ENCODE measurements at places on chromosomes 7 and 10.

DNA sequence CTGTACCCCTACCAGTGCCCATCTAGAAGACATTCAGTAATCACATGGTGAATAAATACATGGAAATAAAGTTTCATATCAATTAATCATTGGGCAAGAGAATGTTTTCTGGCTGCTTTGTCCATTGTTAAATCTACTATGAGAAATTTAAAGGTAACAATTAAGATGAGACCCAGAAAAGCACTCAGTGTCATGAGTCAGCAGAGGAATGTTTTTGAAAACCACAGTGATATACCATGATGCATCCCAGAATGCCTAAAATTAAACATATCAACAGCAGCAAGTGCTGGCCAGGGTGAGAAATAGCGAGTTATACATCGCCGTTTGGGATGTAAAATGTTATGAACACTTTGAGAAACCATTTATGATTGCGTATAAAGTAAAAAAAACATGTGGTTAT lies 825.3 kb upstream of the C7orf33 start:
- no peak for DNase-seq

- peak; percentile 47 for DNase-seq
These were observed 21.9 kb downstream of the ADCYAP1R1 start for GRCh38 chr7:31074120-31074383.

DNA sequence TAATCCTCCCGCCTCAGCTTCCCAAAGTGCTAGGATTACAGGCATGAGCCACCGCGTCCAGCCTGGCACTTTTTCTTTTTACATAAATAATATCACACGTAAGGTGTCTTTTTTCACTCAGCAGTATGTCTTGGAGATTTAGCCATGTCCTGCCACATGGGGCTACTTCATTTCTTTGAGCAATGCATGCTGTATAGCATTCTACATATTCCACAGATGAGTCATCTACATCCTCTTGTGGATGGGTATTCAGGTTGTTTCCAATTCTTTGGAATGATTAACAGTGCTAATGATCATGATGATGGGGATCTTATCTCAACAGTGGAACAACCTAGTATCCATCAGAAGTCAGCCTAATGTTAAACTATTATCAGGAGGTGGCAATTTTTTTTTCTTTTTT lies 50.8 kb downstream of the ZNF503 start:
- DNase-seq, result peak; percentile 24

GRCh38 chr7:38102507-38102906 lies 75.5 kb upstream of the STARD3NL start:
- DNase-seq, result peak; percentile 66

DNA sequence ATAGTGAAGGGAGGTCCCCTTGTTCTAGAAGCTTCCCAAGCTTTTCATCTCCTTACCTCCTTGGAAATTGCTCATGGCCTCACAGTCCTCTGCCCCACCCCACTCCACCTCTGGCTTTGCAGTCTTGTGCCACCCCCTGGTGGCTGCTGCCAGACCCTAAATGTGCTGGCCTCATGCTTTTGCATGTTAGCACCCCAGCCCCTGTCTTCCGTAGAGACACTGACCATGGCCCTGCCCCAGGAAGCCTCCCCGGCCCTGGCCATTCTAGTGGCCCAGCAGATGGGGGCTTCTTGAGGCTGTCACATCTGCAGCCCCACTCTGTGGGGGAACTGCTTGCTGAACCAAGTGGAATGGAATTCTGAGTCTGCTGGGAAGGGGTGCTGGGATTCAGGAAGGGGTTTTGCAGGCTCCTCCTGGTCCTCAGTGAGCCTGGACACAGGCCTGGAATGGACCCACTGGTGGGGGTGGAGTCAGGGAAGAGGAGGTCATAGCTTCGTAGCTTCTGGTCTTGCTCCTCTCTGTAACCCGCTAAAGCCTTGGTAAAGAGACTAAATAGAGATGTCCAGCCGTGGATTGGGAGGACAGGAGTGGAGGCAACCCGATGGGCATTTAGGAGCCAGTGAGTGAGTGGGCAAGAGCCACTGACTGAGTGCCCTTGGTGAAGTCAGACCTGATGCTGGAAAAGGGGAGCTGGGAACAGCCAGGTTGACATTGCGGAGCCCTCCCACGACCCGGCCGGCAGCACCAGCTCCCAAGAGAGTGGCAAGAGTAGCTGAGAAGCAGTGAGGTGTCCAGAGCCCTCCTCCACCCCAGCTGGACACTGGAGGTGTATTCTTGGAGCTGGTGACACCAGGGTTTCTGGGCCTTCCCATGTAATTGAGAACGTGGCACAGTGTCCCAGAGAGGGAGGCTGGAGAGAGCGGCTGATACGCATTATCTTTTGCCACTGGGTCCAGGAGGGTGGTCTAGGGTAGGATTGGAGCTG lies 20.9 kb downstream of the RAMP3 start:
- DNase-seq, result no peak

DNA sequence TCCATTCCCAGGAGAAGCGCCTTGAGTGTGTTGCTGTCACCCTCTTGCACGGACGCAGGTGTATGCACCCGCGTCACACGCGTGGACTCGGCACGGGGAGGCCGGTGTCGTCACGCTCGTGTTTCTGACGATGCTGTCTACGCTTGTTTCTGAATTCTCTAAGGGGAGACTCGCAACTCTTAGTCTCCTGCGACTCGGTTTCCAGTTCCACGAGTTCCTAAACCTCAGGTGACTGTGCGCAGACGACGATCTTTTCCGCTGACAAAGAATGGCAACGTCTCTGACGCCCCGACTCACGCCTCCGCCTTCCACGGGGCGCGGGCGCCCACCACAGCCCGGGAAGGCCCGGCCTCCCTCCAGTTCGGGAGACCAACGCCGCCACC lies 579 bp downstream of the IDI1 start:
- DNase-seq, result no peak

GRCh38 chr10:129786216-129786615 lies 177.9 kb downstream of the EBF3 start:
- no peak for DNase-seq

- no peak for DNase-seq
These were observed 359.2 kb upstream of the AOAH start for GRCh38 chr7:37083311-37084096.

DNA sequence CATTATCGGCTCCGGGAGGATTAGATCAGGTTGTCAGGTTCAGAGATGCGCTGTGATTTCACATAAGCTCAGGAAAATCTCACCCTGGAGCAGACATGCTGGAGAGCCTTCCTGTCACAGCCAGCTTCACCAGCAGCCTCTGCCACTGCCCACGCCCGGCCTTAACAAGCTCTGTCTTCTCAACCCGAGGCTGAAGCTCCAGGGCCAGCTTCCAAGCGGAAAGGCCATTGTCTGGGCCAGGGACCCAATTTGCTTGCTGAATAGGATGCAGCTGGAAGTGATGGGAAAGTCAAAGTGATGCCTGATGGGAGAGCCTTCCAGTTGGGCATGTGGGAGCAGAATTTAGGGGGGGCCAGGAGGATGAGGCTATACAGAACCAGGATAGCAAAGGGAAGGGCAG lies 36.3 kb downstream of the C10orf105 start:
- DNase-seq, result no peak

- DNase-seq, result no peak
These were observed 751.6 kb downstream of the GRID1 start for GRCh38 chr10:85614981-85615380.

DNA sequence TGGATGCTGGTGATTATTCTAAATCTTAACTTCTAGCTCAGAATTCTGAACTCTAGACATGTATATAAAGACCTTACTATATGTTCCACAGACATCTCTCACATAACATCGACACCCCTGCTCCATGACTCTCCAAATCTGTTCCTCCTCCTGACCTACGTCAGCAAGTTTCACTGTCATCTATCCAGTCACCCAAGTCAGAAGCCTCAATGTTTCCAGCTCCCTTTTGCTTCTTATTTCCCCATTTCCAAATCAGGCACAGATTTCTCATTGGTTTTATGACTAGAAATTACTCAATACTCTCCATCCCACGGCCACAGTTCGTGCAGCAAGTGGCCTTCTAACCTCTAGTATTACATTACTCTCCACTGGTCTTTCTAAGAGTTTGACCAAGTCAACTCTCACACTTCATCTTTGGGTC lies 28.5 kb downstream of the EPC1 start:
- DNase-seq, result no peak

- DNase-seq, result peak; percentile 36
These were observed 160.9 kb upstream of the CSTF2T start for GRCh38 chr10:51860257-51860656.

DNA sequence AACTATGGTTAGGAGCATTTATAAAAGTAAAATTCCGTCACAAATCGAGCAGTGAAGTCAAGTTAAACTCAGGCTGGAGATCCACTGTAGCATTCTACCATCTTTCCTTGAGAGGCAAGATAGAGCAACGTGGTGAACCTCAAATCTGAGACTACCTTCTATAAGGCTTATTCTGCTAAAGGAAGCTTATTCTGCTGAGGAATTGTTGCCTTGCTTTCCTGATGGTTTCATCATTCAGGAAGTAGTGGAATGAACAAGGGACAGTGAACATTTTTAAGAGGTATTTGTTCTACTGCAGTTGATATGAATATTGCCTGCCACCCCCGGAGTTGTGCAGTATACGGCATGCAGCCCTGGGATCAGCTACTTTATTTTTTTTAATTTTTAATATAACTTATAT lies 170.8 kb downstream of the VPS50 start:
- DNase-seq, result no peak

DNA sequence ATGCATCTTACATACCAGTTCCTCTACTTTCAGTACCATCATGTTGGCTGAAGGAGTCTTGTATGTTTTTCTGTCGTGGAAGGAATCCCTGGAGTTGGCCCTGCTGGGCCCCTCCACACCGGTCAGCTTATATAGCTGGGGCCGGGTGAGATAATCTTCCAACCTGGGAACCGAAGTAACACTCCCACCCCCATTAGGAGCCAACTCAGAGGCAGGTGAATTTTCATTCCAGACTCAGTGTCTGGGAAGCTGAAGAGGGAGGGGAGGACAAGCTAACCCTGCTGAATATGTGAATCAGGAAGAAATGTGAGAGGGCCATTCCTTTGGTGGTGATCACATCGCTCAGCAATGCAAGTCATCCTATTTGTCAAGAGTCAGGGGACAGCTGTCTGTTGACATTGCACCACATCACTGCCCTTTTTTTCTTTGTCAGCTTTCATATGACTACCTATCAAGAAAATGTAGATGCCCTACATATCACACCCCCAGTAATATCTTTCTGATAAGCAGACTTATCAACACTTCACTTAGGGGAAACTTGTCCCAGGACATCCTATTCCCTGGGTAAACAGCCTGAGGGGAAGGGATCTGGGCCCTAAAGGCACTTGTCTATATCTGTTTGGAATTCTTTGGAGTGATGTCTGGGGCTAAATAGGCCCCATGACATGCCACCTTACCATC lies at the start of gene ANKRD1:
Gene ANKRD1 (minus strand): TSS at position 102 of the 681 bp plus-strand sequence. CDS start 60 bp downstream, at position 42.
- peak; percentile 75 for DNase-seq

- no peak for DNase-seq
These were observed 425.8 kb upstream of the FOXK1 start for GRCh38 chr7:4256286-4256685.

- DNase-seq, result no peak
These were observed 8.2 kb downstream of the CCDC7 start for GRCh38 chr10:32454148-32454547.

GRCh38 chr7:100801833-100802568 lies 25.3 kb downstream of the EPHB4 start:
- DNase-seq, result peak; percentile 95

DNA sequence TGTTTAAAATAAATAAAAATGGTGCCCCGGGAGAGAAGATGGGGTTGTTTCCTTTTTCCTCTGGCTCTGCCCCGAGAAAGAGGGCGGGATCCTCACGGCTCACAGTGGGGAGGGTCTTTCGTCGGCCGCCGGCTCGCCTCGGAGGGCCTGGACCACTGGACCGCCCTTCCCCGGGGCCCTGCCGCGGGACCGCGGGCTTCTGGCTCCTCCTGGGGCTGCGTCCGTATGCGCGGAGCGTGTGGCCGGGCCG lies 3.5 kb upstream of the IGF2BP3 start:
- no peak for DNase-seq

DNA sequence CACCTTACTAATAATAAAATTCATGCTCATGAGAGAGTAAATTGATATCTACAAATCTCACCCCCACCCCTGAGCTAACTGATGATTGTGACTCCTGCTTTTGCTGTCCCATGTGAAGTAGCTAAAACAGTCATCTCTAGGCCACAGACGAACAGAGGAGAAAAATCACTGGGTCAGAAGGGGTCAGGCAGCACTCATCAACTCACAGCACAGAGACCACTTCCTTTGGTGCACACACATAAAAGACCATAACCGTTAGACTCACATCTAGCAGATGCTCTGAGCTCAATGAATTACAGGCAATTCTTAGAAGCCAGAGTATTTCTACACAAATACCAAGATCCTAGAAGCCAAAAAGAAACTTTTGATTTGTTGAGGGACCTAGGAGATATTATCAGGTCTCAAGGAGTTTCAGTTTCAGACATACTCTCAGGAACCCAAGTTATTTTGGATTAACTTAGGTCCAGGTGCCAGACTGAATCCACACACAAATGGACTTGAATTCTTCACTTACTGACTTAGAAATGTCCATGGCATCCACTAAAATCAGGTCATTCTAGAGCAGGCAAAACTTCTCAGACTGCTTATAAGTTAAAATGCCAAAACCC lies 65.0 kb upstream of the TES start:
- no peak for DNase-seq

- no peak for DNase-seq
These were observed 113.4 kb downstream of the VIPR2 start for GRCh38 chr7:159031135-159031701.

- DNase-seq, result no peak
These were observed 320.7 kb downstream of the GRID1 start for GRCh38 chr10:86045896-86046295.

DNA sequence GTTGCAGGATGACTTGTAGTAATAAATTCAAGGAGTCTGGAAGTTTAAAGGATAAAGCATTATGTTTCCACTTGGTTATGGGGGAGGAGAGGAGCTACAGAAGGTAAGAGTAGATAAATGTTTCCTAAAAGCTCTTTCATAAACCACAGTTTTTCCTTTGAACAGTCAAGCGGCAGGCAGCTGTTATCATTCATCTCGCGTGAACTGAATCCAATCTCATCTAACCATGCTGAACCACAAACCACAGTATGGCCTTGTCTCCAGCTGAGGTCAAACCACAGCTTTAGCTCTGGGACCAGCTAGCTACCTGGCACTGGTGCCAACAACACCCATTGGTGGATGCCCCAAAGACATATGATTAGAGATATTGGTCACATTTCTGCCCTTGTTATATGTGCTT lies 63.3 kb downstream of the NOC3L start:
- peak; percentile 91 for DNase-seq
